ENCODE measurements at places on chromosomes 1 and 21. TPM values are rescaled to one million over a fixed set of nuclear protein-coding genes. Genes with fewer than 3 reads are reported as not detected.

Gene PDC
- not detected for total RNA-seq

Gene S100A5
- not detected for total RNA-seq

Gene RHD
- total RNA-seq, result not detected

Gene TSEN15
- total RNA-seq, result 71.4 TPM

Gene TNFRSF18
- total RNA-seq, result not detected

Gene DRAXIN
- total RNA-seq, result 0.05 TPM

Gene FMO5
- total RNA-seq, result 1.9 TPM

Gene POFUT2
- total RNA-seq, result 36.5 TPM

Gene REN
- total RNA-seq, result not detected

Gene FGR
- not detected for total RNA-seq

Gene NPHS2
- total RNA-seq, result not detected

DNA sequence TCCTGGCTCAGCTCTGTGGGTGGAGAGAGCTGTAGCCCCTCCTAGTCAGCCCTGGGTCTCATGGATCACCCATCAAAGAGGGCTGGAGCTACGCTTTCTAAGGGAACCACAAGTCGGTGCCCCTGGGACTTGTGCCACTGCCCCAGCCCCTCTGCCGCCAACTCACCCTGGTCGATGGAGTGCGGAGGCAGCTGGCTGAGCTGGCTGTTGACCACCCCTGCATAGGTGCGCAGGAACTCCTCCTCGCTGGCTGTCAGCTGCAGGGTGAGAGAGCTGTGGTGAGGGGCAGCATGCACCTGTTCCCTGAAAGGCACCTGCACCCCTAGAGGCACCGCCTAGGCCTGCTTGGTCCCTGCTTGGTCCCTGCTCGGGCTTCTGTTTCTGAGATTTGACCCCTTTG, 39.0 kb downstream of the CTNNBIP1 start:
- no peak for DNase-seq

DNA sequence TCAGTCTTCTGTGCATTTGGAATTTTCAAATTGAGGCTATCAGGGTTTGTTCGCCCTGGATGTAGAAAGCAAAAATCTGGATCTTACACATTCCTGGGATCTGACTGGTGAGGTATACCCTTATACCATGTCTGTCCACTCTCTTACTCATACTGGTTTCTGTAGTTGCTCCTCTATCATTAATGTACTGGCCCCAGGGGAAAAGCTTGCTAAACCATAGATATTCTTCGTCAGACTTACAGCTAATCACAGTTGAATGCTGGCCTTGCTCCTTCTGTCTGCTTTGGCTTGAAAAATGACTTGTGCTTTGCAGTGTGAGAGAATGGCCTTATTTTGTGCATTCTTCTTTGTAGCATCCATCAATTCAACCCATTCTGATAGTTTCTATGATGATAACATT, 30.5 kb downstream of the TBCE start:
- DNase-seq, result no peak

DNA sequence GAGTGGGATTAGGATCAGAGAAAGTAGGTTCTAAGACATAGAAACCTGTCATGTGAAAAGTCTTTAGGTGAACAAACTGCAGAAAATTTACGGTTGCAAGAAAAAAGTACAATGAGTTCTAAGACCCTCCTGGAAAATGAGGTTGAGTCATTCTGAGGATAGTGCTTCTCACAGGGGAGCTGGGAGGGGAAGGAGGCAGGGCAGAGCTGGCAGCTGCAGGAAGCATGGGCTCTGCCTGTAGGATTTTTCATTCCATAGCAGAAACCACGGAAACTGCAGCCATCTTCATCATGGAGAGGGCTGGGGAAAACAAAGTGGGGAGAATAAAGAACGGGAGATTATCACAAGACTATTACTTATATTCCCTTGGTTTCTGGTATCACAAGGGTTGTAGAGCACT, 25.8 kb upstream of the THEM4 start:
- DNase-seq, result no peak

DNA sequence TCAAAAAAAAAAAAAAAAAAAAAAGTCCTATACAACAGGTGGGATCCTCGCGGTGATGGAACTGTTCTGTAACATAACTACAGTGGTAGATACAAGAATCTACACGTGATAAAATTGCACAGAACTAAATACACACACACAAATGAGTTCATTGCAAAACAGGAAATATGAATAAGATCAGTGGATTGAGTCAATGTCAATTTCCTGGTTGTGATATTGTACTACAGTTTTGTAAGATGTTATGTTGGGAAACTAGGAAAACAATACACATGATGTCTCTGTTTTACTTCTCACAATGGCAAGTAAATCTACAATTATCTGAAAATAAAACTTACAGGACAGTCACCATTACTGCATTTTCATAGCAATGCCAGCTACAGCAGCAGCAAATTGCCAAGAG, 59.8 kb downstream of the ITGB3BP start:
- DNase-seq, result no peak

GRCh38 chr1:68255301-68255700, 23.0 kb upstream of the WLS start:
- DNase-seq, result no peak

- DNase-seq, result no peak
Observed at GRCh38 chr1:43316738-43317520, 16.1 kb downstream of the TIE1 start.

DNA sequence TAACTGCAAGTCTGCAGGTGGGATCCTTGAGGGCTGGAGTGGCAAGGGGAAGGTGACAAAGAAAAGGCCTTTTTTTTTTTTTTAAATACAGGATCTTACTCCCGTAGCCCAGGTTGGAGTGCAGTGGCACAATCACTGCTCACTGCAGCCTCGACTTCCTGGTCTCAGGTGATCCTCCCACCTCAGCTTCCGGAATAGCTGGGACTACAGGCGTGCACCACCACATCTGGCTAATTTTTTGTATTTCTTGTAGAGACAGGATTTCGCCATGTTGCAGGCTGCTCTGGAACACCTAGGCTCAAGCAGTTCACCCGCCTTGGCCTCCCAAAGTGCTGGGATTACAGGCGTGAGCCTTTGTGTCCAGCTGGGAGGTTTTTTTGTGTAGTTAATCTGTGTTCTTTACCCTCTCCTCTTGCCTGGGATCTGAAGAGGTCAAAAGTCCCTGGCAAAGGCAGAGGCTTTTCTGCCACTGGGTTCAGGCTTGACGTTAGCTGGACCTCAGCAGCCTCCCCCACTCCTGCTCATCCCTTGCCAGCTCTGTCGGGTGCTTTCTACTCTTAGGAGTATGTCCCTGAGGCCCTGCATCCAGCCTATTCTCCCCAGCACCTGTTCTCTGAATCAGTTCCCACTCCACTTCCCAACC, 5.2 kb downstream of the IL6R start:
- DNase-seq, result no peak

DNA sequence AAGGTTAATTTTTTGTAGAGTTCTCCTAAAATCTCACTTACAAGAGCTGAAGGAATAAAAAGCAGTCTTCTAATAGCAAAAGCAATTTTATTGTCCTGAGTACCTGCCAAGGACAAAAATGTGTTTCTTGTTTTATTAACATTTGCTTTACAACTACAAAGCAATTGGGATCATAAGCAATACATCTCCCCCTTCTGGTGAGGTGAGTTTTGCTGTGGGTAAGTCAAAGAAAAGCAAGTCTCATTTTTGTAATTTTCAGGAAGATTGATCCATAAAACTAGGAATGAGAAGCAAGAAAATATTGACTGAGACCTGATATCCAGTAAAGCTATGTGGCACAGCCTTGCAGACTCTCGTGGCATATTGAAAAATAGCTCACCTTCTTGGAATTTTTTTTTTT, 2162.7 kb downstream of the NCAM2 start:
- DNase-seq, result no peak

DNA sequence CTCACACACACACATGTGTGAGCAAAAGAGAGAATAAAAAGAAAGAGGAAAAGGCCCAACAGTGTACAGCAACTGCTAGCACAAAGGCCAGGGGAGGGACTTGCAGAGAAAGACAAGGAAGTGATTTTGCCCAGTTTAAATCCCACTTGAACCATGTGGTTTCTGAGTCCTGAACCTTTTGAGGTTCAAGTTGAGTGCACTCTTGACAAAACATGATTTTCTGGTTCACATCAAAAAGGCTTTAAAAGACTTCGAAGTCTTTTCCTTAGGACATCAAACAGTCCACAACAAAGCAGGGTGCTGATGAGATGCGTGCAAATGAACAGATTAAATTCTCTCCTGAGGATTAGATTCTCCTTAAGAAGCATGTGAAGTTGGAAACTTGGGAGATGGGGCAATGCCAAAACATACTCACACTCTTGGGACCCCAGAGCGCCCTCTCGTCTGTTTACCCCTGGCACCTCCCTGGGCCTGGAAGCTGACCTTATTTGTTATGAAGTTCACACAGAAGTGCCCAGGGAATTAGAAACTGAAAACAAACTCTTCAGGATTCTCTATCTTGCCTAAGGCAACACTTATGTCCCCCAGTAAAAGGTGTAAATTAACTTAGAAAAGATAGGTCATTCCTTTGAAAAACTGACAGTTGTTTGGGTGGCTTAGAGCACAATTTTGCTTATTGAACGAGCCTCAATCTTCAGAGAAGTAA, 31.5 kb downstream of the RNF220 start:
- no peak for DNase-seq

DNA sequence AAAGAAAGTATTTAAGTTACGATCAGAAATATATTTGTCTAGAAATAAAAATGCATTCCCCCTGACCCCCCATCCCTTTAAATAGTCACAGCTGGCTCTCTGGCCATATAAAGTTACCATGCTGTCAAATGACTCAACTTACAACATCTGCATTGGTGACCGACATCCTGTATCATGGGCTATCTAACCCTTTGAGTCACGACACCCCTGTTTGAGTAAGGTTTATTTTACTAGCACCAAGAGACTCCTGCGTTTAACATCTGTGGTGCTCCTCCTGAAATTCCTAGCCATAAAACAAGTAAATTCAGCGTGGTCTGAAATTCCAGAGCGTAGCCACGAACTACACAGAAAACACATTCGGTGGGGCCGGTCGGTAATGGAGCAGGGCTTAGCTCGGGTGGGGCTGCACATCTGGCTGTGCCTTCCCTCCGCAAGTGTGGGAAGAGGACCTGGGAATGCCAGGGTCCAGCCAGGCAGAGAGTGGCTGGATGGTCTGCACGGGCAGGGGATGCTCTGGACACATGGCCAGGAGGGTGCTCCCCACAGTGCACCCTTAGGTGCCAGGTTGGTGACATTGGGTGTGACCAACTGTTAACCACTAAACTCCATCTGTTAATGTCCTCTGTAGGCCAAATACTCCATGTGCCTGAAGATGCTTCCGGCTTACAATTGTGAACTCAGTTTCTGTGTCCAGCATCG, 53.0 kb upstream of the CLDN14 start:
- DNase-seq, result no peak

- DNase-seq, result no peak
Observed at GRCh38 chr1:170885551-170885950, 49.8 kb upstream of the MROH9 start.
